ENCODE measurements at places on chromosomes 5 and 9.

- peak overlapping the region; percentile 94 for H3K4me3 ChIP-seq
- no peak for DNase-seq
- peak overlapping the region; percentile 86 for H3K27ac ChIP-seq
- H3K4me1 ChIP-seq, result peaks cover 38% of the 10 kb centered on the region
Measured at GRCh38 chr5:172833372-172833685, 722 bp upstream of the ERGIC1 start.

- no peak overlapping the region for H3K4me3 ChIP-seq
- no peaks in the 10 kb centered on the region for H3K36me3 ChIP-seq
- no peaks in the 10 kb centered on the region for H3K4me1 ChIP-seq
Measured at GRCh38 chr5:150514708-150515211, 6.8 kb downstream of the NDST1 start.

DNA sequence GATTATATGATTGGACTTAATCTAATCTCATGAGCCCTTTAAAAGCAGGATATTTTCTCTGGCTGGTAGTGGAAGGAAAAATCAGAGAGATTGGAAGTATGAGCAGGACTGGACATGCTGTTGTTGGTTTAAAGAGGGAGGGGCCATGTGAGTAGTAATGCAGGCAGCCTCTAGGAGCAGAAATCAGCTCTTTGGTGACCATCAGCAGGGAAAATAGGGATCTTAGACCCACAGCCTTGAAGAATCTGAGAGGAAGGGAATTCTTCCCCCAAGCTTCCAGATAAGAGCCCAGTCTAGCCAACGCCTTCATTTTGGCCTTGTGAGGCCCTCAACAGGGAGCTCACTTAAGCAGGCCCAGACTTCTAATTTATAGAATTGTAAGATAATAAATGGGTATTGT is 9.5 kb downstream of the SH3GL2 start:
- no peak overlapping the region for H3K27ac ChIP-seq
- no peaks in the 10 kb centered on the region for H3K36me3 ChIP-seq
- DNase-seq, result no peak
- no peaks in the 10 kb centered on the region for H3K4me1 ChIP-seq

DNA sequence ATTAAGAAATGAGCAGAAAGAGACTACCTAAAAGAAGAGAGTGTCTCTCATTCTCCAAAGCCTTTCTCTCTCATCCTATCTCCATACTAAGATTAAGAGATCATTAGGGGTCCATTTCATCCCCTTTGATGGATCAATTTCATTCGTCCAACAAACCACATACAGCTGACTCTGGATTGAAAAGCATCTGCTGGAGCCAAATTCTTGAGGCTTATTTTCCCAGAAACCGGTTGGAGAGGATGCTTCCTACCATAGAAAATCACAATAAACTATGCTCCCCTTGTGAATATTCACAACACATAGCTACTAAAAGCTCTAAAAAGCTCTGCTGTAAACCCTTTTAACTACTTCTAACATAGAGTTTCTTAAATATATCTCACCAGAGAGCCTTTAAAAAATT is 755.0 kb upstream of the ZNF608 start:
- H3K27me3 ChIP-seq, result no peaks in the 10 kb centered on the region
- no peak overlapping the region for H3K4me3 ChIP-seq
- H3K4me1 ChIP-seq, result no peaks in the 10 kb centered on the region
- no peak for DNase-seq

DNA sequence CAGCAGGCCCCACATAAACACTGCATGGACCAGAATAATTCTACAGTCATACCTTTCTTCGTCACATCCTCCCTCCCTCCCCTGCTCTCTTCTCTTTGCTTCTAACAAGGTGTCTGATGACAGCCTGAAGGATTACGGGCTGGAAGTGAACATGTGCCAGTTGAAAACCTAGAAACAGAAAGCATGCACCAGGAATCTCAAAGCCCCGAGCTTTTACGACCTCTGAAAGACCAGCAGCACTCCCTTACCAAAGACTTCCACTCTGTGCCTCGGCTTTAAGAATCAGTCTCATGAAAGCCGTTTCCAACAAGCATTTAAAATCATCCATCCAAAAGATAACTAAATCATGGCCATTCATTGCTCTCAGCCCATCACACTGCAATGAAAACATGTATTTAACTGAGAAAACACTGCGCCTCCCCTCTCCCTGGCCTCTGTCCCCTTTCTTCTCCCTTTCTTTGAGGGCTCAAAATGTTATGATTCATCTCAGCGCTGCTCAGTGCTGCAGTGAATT is 21.3 kb downstream of the MSX2 start:
- DNase-seq, result no peak
- no peaks in the 10 kb centered on the region for H3K4me1 ChIP-seq
- H3K4me3 ChIP-seq, result no peak overlapping the region
- H3K36me3 ChIP-seq, result no peaks in the 10 kb centered on the region
- no peaks in the 10 kb centered on the region for H3K27me3 ChIP-seq
- no peak overlapping the region for H3K27ac ChIP-seq

DNA sequence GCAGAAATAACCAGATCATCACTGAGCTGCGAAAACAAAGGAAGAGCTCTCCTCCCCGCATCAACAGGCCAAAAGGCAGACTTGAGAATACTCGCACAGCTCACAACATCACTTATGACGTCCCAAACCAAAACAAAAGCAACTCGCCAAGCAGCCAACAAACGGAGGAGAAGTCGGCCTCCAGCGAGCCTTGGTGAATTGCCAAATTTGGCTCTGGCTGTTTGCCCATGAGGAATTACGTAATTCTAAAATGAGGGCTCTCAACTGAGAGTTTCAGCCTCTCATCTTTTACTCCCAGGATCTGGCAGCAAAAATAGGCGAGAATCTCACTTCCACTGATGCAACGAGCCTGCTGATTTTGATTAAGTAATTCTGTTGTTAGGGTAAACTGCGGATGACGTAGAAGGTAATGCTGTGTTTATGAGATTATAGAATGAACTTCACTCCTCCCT is 51.7 kb upstream of the SEMA6A start:
- no peaks in the 10 kb centered on the region for H3K4me1 ChIP-seq
- DNase-seq, result peak; percentile 93
- H3K4me3 ChIP-seq, result no peak overlapping the region
- H3K27ac ChIP-seq, result peak overlapping the region; percentile 24

DNA sequence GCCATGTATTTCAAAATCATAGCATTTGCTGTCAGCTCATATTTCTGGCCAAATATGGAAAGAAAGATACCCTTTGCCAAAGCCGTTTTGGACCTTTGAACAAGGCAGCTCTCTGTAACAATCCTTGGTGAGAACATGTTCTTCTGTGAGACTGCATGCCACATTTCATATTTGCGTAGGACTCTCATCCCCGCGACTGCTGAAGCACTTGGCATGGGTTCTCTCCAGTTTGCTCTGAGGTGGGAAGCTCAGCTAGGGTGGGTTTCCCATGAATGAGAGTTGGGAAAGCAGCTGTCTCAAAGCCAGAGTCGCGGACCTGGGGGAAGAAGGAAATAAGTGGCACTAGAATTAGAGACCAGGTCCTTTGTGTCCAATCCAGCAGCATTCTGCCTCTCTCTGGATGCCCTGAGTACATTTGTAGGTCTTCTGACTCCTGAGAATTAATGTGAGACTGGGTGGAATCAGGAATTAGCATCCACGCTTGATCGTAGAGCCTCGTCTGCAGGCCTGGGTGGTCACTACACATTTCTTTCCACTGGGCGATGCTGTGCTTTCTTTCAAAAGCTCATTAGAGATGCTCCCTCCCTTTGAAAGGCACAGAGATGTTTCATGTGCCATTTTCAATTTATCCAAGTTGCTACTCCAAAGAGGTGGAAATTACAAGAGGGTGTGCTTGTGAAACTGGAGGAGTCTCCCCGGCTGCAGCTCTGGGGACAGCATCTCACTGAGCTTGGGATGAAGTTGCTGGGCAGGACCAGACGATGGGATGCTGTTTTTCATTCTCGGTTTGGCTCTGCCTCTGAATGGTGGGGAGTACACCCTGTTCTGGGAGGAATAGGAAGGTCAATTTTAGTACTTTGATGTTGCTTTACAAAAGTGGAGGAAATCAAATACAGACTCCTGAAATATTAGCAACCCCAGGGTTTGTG is 197.2 kb downstream of the GADD45G start:
- no peak for DNase-seq
- H3K4me3 ChIP-seq, result no peak overlapping the region
- H3K27me3 ChIP-seq, result no peaks in the 10 kb centered on the region
- no peaks in the 10 kb centered on the region for H3K36me3 ChIP-seq

DNA sequence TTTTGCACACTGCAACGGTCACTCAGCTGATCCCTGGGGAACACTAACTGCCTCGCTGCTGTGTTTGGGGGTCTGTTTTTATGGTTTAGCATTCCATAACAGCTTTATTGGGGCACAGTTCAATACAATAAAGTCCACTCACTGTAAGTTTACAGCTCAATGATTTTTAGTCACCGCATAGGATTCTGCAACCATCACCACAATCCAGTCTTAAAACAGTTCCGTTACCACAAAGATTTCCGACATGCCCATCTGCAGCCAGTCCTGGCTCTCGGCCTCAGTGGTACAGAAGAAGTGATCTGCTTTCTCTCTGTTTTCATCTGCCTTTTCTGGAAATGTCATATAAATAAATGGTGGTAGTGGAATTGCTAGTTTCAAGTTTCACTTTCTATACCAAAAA is 23.6 kb downstream of the OR2V2 start:
- H3K27me3 ChIP-seq, result peaks cover 24% of the 10 kb centered on the region
- H3K4me3 ChIP-seq, result no peak overlapping the region
- H3K27ac ChIP-seq, result no peak overlapping the region
- no peaks in the 10 kb centered on the region for H3K36me3 ChIP-seq

DNA sequence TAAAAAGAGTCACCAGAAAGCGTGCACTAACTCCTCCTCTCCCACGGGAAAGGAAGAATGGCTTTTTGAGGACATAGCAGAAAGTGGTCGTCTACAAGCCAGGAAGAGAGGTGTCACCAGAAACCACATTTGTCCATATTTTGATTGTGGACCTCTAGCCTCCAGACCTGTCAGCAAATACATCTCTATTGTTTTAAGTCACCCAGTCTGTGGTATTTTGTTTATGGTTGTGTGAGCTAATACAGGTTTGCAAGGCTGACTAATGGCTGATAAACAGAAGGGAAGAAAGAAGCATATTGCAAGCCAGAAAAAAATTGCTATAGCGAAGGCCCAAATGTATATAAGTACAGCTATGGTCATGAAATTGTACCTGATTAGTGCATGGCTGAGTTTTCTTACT is 21.4 kb downstream of the WDR70 start:
- no peaks in the 10 kb centered on the region for H3K4me1 ChIP-seq
- H3K27me3 ChIP-seq, result no peaks in the 10 kb centered on the region
- DNase-seq, result no peak

DNA sequence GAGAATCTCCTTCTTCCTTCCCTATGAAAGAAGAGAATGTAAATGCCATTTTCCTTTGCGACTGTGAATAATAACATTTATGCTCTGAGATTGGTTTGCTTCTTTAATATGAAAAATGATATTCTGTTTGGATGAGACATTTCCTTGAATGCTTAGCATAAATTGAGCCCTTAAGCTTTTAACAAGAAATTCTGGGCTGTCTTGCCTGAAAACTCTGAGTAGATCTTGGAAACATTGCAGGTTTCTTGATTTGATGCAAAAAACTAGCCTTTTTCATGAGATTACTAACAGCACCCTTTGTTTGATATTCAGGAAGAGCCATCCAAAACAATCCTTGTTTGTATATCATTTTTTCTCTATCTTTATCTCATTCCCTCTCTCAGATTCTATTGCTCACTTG is 272.5 kb downstream of the TMEM38B start:
- H3K4me1 ChIP-seq, result no peaks in the 10 kb centered on the region
- no peak overlapping the region for H3K27ac ChIP-seq

GRCh38 chr5:141430332-141431113 is at the start of gene PCDHGA12:
TSS of gene PCDHGA12 (plus strand) at chr5:141430507. CDS start at chr5:141430760, 253 bp downstream.
- peaks cover 18% of the 10 kb centered on the region for H3K4me1 ChIP-seq
- peaks cover 7% of the 10 kb centered on the region for H3K36me3 ChIP-seq
- H3K27ac ChIP-seq, result peak within 1 kb of the TSS; percentile 23

Measured in right atrium auricular region (tissue), 2 donors.